ENCODE measurements at places on chromosomes 5 and 9. TPM values are rescaled to one million over a fixed set of nuclear protein-coding genes. Genes with fewer than 3 reads are reported as not detected.

- no peak for DNase-seq
Observed at GRCh38 chr5:15850536-15850935, 329.1 kb downstream of the MARCHF11 start.

DNA sequence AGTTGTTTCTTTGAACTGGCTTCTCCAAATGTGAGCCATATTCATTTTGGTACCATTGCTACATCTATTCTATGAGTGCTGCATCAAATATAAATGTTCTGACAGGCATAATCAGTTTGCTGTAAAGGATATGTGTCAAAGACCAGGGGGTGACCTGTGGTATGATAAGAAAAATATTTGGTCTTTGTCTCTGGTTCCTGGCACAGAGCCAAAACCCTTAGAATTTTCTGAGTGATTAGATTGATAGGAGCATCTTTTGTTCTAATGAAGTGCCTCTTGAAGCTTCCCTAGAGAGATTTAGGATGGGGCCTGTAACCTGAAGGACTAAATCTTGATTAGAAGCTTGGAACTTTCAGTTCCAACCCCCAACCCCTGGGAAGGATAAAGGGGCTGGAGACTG is 256.3 kb downstream of the NNT start:
- no peak for DNase-seq

DNA sequence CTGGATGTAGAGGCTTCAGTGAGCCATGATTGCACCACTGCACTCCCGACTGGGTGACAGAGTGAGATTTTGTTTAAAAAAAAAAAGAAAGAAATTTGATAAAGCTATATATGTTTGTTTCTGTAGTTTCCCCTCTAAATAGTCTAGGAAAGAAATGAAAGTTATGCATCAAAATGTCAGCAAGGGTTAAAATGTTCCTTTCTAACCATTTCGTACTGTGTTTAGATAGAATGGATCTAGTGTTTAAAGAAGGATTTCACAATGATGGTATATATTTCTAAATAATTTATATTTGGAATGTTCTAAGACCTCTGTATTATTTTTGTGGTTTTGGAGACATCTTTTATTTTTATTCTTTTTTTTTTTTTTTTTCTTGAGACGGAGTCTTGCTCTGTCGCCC is 22.7 kb downstream of the TEK start:
- DNase-seq, result no peak

GRCh38 chr9:109963079-109963478 is 183.1 kb downstream of the PALM2AKAP2 start:
- no peak for DNase-seq

DNA sequence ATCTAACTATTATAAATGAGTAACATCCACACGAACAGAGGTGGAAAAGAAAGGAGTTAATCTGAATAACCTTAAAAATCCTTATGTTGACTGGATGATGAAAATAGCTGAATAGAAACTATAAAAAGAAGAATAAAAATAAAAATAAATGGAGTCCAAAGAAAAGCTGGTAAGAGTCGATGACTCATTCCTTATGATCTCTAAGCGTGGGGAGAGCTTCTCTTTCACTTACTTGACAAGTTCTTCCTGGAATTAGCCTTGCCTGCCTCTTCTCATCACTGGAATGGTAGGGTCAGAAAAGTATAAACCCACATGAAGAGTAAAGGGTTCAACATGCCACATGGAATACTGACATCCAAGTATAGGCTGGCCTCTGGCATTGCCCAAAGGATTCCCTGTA is 477.0 kb upstream of the RGMB start:
- DNase-seq, result no peak

DNA sequence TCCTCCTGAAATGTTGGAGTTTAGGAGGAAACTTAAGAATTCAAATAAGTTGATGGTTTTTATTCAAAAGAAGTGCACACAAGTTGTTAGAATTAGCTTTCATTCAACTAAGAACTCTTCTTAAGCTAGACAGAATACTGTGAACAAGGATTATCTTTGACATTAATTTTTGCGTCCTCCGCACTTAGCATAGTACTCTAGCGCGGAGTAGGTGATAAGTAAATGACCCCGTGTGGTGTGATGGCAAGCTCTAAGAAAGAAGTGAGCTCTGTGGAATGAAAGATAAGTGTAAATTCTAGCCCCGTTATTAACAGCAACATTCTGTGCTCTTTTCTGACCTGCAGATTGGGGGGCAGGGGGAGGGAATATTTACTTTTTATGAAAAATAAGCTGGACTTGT is 1.0 kb downstream of the BRIX1 start:
- DNase-seq, result no peak

- DNase-seq, result no peak
Observed at GRCh38 chr9:123611226-123611625, 255.2 kb downstream of the CRB2 start.

GRCh38 chr5:154576429-154576806 is 98.4 kb upstream of the HAND1 start:
- DNase-seq, result no peak

- DNase-seq, result no peak
Observed at GRCh38 chr5:57862942-57863341, 380.3 kb upstream of the ACTBL2 start.

DNA sequence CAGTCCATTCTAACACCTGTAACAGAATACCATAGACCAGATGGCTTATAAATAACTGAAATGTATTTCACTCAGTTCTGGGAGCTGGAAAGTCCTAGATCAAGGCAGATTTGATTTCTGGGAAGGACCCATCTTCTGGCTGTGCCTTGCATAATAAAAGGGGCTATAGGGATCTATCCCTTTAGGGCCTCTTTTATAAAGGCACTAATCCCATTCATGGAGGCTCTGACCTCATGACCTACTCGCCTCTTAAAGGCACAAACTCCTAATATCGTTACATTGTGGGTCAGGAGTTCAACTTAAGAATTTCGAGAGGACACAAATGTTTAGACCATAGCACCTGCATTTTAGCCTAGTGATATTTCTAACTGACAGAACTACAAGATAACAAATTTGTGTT is 619.0 kb downstream of the CDH18 start:
- DNase-seq, result no peak

GRCh38 chr9:120860083-120860482 is 16.9 kb downstream of the PHF19 start:
- no peak for DNase-seq

DNA sequence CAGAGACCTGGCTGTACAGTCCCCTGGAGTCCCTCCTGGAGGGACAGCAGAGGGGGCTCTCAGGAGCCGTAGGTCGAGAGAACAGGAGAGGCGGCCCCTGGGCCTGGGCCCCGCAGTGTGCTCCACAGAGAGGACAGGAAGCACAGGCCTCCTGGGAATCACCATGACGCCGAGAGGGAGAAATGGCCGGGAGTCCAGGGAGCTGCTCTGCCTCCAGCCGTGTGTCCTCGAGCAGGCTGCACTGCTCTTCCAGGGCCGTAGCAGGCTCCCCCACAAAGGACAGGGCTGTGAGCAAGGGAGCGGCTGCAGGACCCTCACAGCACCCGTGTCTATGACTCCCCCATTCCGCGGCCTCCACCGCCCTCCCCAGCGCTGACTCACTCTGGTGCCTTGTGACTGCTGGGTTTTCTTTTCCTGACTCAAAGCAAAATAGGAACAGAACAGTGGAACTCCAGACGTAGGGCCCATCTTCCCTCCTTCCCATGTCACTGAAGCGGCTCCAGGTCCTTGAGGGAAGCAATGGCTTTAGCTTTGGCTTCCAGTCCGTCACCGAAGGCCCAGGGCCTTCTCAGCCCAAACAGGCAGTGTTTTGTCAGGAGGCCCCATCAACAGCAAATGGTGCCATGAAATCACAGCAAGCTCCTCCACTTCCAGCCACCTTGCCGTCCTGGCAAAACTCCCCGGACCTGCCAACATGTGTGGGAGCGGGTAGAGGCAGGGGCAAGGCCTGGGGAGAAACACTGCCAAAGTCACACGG is 114.2 kb downstream of the LHFPL2 start:
- peak; percentile 78 for DNase-seq

DNA sequence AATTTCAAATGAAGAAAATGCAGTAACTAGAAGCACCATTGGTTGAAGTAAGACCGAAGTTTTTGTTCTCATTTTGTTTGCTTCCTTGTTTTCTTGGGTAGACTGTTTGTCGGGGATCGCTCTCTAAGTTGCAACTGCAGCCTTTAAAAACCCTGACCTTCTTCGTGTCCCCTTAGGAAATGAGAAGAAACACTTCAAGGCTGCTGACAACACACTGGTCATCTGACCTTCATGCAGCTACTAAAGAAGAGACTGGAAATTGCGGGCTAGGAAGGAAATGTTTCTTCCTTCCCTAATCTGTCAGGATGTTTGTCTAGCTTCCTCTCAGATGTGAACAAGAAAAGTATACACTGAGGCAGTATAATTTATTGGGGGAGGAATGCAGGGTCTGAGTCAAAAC is 50.7 kb upstream of the CHSY3 start:
- DNase-seq, result no peak

DNA sequence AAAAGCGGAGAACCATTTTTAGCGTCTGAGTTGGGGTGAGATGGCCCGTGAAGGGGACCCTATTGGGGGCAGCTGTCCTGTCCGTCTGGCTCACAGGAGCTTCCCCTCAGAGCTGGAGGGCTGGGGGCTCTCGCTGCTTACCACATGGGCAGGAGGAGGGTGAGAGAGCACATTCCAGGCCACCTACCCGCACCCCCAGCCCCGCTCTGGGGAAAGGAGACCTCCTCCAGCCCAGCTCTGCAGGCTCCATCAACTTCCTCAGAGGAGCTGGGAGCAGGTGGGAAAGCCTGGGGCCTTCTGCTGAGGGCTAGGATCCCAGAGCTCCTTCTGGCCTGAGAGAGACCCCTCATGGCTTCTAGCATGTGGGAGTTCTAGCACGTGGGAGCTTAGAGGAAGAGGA is 27.1 kb upstream of the SPTLC1 start:
- no peak for DNase-seq

GRCh38 chr5:84602371-84602771 is 217.7 kb upstream of the EDIL3 start:
- no peak for DNase-seq

GRCh38 chr5:3220638-3221288 is 374.9 kb upstream of the IRX1 start:
- DNase-seq, result peak; percentile 7

DNA sequence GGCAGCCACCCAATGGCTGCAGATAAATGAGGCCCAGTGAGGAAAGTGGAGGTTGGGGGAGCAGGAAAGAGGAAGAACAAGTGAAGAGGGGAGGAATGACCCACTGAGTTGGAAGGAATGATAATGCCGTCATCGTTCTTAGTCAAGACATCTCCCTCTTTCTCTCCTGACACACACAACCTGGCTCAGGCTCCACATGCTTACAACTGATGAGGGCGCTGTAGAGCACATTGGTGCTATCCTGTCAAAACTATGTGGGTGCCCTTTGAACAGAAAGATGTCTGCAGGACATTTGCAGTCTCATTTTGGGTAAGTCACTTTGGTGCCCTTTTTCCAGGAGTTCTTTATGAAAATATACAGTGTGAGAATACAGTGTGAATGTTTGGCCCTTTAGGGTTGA is 5.9 kb downstream of the IFNW1 start:
- DNase-seq, result no peak

GRCh38 chr5:22249209-22249729 is 603.9 kb downstream of the CDH12 start:
- no peak for DNase-seq

The VCAN gene
- 23.4 TPM for total RNA-seq

The FOXD4 gene
- total RNA-seq, result not detected

The SLCO6A1 gene
- not detected for total RNA-seq

The PGM5 gene
- total RNA-seq, result 144 TPM

The PCA3 gene
- not detected for total RNA-seq

The HTR1A gene
- total RNA-seq, result not detected

The LIFR gene
- 38.5 TPM for total RNA-seq

The SLC34A1 gene
- not detected for total RNA-seq

The MLANA gene
- not detected for total RNA-seq

The SLC46A2 gene
- total RNA-seq, result not detected

Measured in heart left ventricle (tissue), 16 donors.